ENCODE measurements at places on chromosomes 4 and X.

DNA sequence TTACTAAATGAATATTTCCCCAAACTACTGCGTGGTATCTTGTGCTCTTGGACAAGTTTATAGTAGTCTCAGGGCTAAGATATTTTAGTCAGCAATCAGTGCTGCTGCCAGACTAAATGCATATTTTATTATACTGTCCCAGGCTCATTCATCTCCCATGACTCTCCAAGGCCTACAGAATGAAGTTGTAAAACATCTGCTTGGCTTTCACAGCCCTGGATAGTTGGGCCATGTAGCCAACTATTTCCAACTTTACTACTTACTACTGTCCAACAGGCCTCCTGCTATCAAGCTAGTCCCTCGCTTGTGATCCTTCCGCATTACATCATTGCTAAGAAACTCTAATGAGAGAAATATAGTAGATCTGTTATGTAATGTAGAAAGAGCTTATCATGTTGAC lies 31.4 kb downstream of the MAGEB16 start:
- DNase-seq, result no peak

- DNase-seq, result no peak
Observed at GRCh38 chrX:120774606-120775005, 101.1 kb downstream of the CT47B1 start.

GRCh38 chrX:126580877-126581276 lies 28.3 kb upstream of the DCAF12L1 start:
- DNase-seq, result no peak

DNA sequence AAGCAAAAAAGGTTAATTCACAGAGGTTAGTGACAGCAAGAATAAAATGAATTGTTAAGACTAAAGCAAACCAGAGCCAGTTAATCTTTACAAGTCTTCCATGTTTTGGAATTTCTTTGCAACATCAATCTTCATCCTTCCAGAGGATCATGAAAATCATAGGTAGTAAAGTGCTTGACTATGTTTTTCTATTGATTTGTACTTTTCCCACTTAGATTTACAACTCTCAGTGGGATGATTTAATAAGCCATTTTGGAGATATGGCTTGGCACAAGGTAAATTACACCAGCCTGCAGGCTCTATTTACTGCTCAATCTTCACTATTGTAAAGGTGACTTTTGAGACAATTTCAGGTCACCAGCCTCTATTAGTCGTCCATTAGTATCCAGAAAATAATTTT lies 26.5 kb downstream of the MSL3 start:
- DNase-seq, result no peak

DNA sequence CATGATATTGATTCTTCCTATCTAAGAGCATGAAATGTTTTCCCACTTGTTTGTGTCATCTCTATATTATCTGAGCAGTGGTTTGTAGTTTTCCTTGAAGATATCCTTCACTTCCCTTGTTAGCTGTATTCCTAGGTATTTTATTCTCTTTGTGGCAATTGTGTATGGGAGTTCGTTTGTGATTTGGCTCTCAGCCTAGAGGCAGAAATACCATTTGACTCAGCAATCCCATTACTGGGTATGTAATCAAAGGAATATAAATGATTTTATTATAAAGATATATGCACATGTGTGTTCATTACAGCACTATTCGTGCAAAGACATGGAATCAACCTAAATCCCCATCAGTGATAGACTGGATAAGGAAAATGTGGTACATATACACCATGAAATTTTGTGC lies 172.7 kb upstream of the IL15 start:
- DNase-seq, result no peak

DNA sequence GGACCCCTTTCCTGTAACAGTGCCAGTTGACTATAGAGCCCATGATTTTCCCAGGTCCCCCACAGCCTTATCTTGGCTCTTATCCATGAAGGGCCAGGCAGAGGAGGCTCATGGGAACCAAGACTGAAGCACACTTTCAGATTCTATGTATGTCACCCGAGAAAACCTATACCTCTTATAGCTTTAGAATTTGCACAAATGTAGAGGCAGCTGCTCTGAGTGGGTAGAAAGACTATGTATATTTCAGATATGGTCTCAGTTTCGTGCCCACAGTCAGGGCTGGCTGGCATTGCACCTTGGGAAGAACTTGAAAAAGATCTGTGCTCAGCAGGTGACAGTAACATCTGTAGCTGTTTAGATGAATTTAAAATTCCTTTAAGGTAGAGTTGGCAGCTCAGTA lies 8.3 kb upstream of the LNX1 start:
- no peak for DNase-seq

DNA sequence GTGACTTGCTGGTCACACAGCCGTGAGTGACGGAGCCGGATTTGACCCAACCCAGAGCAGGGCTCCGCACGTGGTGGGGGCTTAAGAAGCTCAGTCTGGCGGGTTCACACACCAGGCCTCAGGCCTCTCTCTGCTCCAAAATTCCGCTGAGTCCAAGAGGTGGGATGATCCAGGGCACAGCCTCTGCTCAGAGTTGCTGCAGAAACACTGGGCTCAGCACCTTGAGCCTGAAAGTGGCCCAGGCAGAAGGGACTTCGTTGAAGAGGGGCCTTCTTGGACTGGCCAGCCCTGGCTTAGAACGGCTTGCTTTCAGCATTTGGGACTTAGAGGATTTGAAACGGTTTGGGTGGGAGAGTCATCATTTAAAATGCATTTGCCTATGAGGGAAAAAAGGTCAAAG lies 21.2 kb downstream of the EVC start:
- DNase-seq, result no peak

- DNase-seq, result no peak
Observed at GRCh38 chrX:119481323-119481801, 13.1 kb downstream of the SLC25A5 start.

- DNase-seq, result no peak
Observed at GRCh38 chrX:8048466-8048865, 121.3 kb upstream of the PNPLA4 start.

DNA sequence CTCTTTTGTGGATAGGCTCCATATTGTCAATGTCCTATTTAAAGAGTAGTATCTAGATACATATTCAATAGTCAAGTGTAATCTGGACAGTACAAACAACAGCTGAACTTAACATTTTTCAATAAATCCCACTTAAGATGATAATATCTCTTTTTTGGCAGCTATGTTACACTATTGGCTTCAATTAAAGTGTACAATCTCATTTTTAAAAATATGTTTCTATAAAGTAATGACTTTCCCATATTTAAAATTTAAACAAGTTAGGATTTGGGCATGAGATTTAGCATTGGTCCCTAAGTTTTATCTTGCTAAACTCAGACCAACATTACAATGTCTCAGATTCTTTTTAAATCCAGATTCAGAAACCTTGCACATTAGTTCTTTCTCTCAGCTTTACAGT lies 7.9 kb upstream of the JCHAIN start:
- no peak for DNase-seq

All from LoVo (cell line).